ENCODE measurements at places on chromosomes 5 and 9.

- DNase-seq, result no peak
Observed at GRCh38 chr9:72362118-72362531, 2.9 kb downstream of the ZFAND5 start.

DNA sequence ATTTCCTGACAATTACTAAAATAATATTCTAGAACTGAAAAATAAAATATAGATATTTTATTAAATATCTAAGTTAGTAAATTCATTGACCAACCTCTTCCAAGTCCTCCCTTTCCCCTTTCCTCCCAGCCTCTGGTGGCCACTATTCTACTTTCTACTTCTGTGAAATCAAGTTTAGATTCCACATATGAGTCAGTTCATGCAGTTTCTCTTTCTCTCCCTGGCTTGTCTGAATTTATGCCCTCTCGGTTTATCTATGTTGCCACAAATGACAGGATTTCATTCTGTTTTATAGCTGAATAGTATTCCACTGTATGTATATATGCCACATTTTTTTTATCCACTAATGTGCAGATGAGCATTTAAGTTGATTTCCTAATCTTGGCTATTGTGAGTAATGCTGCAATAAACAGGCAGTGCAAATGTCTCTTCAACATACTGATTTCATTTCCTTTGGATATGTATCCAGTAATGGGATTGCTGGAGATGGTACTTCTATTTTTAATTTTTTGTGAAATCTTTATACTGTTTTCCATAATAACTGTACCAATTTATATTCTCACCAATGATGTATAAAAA, 52.3 kb downstream of the WDR36 start:
- no peak for DNase-seq

DNA sequence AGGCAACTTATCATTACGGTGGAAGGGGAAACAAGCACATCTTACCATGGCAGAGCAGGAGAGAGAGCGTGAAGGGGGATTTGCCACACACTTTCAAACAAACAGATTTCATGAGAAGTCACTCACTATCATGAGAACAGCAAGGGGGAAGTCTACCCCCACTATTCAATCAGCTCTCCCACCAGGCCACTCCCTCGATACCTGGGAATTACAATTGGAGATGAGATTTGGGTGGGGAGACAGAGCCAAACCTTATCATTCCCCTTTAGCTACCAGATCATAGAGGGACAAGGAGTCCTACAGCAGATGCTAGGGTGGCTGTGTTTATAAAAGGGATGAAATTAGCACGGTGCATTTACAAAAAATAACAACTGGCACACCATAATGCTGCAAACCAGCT, 2149.4 kb upstream of the ACO1 start:
- no peak for DNase-seq

DNA sequence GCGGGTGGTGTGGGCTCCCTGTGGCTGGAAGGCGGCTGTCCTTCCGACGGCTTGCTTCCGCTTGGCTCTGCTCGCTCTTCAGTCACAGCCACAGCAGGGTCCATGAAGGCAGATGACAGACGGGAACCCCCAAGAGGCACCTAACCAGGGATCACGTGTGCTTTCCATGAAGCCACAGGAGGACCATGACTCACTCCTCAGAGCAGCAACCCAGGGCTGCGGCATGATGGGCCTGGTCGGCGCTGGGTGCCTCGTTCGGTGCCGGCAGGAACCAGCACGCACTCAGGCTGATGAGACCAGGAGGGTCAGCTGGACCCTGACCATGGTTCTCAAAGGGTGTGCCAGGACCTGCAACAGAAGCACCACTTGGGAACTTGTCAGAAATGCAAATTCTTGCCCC, 32.8 kb upstream of the MED10 start:
- no peak for DNase-seq

- DNase-seq, result no peak
Observed at GRCh38 chr9:131276094-131276888, at the start of gene FAM78A. TSS of gene FAM78A (minus strand) at chr9:131276510. CDS start at chr9:131276179, 331 bp downstream.

DNA sequence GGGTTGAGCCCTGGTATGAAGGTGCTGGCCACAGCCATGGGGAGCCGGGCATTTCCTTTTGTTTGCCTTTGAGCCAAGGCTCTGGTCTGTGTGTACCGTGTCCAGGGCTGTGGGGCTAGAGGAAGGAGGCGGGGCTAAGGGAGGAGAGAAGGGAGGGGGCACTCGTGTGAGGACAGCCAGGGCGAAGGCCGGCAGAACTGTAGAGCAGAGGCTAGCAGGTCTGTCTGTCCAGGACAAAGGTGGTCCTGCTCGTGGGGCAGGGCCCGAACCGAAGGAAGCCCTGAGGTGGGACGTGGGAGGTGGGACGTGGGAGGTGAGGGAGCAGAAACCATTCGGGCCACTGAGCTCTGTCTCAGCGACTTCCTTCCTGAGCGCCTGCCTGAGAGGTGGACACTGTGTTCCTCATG, 41.3 kb upstream of the TESK1 start:
- DNase-seq, result no peak
